ENCODE measurements at places on chromosomes 5 and 9.

DNA sequence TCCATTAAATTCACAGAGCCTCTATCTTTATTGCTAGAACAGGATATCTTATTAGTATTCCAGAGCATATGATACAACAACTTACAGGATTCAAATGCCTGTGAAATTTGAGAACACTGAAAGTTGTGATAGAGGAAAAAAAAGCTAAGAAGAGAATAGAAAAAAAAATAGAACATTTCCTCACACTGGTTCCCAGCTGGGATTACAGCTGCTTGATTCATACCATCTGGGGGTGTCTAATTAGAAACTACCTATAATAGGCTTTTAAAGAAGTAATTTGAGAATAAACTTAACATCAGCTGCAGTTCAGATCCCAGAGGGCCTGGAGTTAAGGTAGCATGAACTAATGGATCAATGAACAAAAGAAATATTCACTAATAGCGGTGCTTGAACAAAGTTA is 922.0 kb downstream of the CDH12 start:
- DNase-seq, result no peak

- DNase-seq, result no peak
Measured at GRCh38 chr5:74056789-74057164, 430.8 kb downstream of the ARHGEF28 start.

- DNase-seq, result no peak
Measured at GRCh38 chr5:15785531-15785981, 285.6 kb downstream of the FBXL7 start.

GRCh38 chr9:28024676-28025075 is 451.4 kb upstream of the C9orf72 start:
- no peak for DNase-seq

- DNase-seq, result no peak
Measured at GRCh38 chr5:174376056-174376455, 330.6 kb downstream of the NSG2 start.

- DNase-seq, result no peak
Measured at GRCh38 chr9:136587145-136587943, 41.5 kb upstream of the NOTCH1 start.
